ENCODE measurements at places on chromosomes 3 and 15. TPM values are rescaled to one million over a fixed set of nuclear protein-coding genes. Genes with fewer than 3 reads are reported as not detected.

- DNase-seq, result no peak
Measured at GRCh38 chr3:64489361-64490044, 198.3 kb downstream of the ADAMTS9 start.

- no peak for DNase-seq
Measured at GRCh38 chr15:56524915-56525314, 60.0 kb upstream of the MNS1 start.

- no peak for DNase-seq
Measured at GRCh38 chr15:29934251-29934650, 112.0 kb upstream of the TJP1 start.

- no peak for DNase-seq
Measured at GRCh38 chr3:59749291-59749690, 699.5 kb upstream of the CFAP20DC start.

- no peak for DNase-seq
Measured at GRCh38 chr3:191958980-191959671, 498.2 kb downstream of the PYDC2 start.

The CD96 gene
- total RNA-seq, result 205 TPM

GRCh38 chr3:181886676-181887075 lies 175.0 kb downstream of the SOX2 start:
- no peak for DNase-seq

DNA sequence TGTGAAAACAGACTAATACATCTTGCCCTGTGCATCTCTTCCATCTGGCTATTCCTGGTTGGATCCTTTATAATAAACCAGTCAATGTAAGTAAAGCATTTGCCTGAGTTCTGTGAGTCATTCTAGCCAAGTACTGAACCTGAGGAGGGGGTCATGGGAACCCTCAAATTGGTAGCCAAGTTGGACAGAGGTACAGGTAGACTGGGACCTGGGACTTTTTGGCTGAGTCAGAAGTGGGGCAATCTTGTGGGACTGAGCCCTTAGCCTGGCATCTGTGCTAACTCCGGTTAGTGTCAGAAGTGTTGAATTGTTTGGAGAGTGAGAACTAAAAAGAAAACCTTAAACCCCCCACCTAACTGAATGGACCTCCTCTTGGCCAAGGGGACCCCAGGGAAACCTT lies 21.0 kb upstream of the LIMD1 start:
- DNase-seq, result no peak

DNA sequence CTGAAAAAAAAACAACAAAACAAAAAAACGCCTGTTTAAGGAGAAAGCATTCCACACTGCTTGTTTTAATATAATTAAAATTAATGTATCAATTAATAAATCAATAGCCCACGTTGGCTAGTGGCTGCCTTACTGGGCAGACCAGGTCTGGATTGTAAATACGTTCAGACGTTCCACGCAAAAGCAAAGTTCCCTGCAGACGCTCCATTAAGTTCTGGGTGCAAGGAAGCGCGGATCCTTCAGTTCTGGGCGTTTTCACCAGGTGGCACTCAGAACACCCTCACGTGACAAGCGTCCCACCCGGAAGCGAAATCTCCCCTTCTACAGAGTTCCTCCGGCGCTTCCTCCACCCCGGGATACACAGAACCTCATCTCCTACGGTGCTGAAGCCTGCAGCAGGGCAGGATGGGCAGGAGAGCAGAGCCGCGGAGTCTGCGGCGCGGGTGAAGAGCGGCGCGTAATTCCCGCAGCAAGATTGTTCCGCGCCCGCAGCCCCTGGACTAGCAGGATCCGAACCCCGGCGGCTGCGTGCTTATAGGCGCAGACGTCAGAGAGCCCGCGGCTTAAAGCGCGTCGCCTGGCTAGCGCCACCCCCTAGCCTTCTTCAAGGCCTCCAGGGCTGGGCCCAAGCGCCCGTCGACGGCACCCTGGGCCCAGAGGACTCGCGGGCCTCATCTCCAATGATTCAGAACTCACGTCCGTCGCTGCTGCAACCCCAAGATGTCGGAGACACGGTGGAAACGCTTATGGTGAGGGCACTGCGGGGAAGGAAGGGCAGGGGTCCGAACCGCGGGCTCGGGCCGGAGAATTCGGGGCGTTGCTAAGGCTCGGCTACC lies at the start of gene SLC25A38:
TSS of gene SLC25A38 (plus strand) at position 326 of the 836 bp plus-strand sequence. CDS start at position 681, 355 bp downstream.
- DNase-seq, result peak; percentile 68

DNA sequence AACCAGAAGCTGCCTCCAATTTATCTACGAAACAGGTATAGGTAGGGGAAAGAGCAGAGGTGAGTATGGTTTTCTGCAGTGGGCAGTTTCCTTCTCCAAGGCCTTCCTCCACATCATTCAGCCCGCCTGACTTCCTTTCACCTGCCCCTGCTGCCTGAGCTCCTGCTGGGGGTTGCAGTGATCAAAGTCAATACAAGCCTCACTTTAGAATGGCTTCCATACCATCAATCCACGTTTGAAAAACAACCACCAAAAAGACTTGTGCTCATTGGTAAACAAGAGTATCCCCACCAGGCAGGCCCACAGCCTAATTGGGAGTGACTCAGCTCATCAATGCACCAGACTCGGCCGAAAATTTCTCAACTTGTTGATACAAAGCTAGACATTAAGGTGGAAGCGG lies 159.9 kb downstream of the MAGI1 start:
- no peak for DNase-seq

GRCh38 chr15:74253211-74253921 lies 17.2 kb downstream of the CCDC33 start:
- DNase-seq, result no peak

Measured in CD4-positive, alpha-beta T cell (primary cell).